MM.1S (cell line): ENCODE measurements at places on chromosomes 11 and 22.
A peak's percentile ranks its signal among the peaks of the same experiment; 100 is the strongest.

GRCh38 chr11:27296497-27296896, 66.5 kb downstream of the CCDC34 start:
- peak; percentile 51 for DNase-seq

GRCh38 chr22:48659404-48659996, 1168.2 kb downstream of the BRD1 start:
- DNase-seq = no peak

DNA sequence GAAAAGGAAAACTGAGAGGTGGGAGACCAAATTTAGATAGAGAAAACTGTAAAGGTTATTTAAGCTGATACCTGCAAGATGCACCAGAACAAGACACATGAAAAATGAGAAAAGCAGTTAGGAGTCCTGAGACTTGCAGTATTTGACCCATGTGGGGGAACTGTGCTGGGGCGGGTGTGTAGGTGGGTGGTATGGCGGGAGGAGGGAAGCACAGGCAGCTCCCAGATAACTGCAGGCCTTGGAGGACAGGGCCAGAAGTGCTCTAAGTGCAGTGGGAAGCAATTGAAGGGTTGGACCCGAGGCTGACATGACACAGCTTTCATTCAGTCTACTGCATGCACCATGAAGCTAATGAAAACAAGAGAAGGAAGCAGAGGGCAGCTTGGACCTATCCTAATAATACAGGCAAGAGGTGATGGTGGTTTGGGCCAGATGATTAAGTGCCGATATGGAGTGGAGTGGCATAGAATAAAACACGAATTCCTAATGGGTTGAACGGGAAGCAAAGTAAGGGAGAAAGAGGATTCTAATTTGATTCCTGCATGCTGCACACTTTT, 48.0 kb upstream of the ANO3 start:
- no peak for DNase-seq

DNA sequence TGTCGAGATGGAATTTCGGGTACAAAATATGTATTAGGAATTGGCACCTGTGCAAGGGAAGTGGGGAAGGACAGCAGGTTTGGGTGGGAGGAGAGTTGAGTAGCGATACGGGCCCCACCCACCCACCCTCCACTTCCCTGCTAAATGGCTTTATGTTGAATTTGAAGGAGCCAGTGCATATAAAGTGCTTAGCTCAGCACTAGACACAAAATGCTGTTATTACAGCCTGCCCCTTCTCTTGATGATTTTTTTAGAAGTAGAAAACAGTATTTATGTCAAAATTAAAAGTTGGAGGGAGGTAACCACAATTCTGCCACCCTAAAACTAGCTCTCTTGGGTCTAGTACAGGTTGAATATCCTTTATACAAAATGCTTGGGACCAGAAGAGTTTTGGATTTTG, 59.3 kb upstream of the SUSD2 start:
- DNase-seq = no peak

- DNase-seq = no peak
Measured at GRCh38 chr11:122367809-122368231, 251.8 kb upstream of the BLID start.

- DNase-seq = no peak
Measured at GRCh38 chr11:1391165-1392075, 1.7 kb downstream of the BRSK2 start.

GRCh38 chr11:45605051-45605450, 60.4 kb downstream of the CHST1 start:
- no peak for DNase-seq

- DNase-seq = peak; percentile 58
Measured at GRCh38 chr11:119377961-119378667, 3.4 kb downstream of the USP2 start.

- no peak for DNase-seq
Measured at GRCh38 chr11:76526878-76527277, 82.1 kb downstream of the EMSY start.

- DNase-seq = no peak
Measured at GRCh38 chr11:3022300-3022967, 30.3 kb upstream of the NAP1L4 start.

- no peak for DNase-seq
Measured at GRCh38 chr22:44736581-44737405, 15.6 kb upstream of the ARHGAP8 start.

DNA sequence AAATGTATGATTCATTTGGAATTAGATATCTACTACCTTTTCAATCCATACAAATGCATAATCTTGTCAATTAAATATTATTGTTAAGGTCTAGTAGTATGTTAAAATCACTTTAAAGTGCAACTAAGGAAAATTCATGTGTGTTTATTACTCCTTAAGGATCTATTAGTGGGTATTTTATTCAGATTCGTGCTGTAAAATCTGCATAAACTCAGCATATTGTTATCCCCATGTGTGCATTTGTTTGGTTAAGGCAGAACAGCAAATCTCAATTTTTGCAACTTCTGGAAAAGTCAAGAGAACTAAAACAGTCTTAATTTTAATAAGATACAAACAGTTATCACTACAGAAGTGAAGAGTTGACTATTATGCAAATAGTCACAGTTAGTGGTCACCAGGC, 234.5 kb downstream of the SOX6 start:
- DNase-seq = no peak

DNA sequence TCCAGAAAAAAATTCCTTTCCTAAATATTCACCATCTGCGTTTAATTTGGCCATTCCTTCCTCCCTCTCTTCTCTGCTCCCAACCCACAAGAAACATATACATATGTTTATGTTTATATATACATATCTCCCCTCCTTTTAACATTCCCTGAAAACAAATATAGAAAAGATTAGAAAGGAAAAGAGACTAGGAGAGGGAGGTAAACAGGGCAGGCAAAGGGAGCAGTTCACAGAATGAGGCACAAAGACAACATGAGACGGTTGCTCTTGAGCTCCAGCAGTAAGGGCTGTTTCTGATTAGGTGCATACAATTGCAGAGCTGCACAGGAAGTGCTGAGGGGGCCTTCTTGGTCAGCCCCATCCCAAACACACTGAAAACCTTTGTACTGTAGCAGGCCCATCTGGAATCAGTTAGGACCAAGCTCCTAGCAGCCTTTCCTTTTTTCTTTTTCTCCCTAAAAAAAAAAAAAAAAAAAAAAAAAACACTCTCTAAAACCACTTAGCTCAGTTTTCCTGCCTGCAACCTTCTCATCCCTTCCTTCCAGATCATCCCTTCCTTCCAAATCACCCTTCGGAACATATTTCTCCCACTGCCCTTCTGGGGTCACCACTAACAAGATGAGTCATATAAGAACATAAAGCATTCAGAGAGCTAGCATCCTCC, 57.0 kb downstream of the RBFOX2 start:
- DNase-seq = no peak

GRCh38 chr22:32591620-32592019, 117.0 kb downstream of the FBXO7 start:
- no peak for DNase-seq

GRCh38 chr11:14881576-14882193, 10.3 kb downstream of the CYP2R1 start:
- DNase-seq = no peak

DNA sequence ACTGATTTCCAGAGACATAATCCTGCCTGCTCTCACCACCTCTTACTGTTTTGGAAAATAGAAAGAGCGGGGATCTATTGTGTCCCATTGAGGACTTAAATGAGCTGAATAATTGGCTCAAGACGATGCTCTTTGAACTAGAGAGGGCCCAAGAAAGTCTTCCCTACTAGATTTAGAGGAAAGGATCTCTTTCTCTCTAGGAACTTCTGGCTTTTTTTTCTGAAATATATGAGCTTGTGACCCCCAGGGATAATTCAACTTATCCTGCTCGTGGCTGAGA, 461.4 kb upstream of the KIRREL3 start:
- DNase-seq = no peak
